H7 (cell line): ENCODE measurements at places on chromosomes 6 and 20. TPM values are rescaled to one million over a fixed set of nuclear protein-coding genes. Genes with fewer than 3 reads are reported as not detected.

FAM217A gene
- total RNA-seq: not detected in 2 replicates

PBOV1 gene
- total RNA-seq: not detected in 2 replicates

MYBL2 gene
- total RNA-seq: 76.2 and 111 TPM in 2 replicates

PTCHD4 gene
- total RNA-seq: 0.11 and 0.17 TPM in 2 replicates

CD93 gene
- total RNA-seq: under 0.01 TPM in 1 of 2 replicates, not detected in the other

SCRT2 gene
- total RNA-seq: 0.03 TPM in 1 of 2 replicates, not detected in the other

C20orf141 gene
- not detected in 2 replicates for total RNA-seq

DNA sequence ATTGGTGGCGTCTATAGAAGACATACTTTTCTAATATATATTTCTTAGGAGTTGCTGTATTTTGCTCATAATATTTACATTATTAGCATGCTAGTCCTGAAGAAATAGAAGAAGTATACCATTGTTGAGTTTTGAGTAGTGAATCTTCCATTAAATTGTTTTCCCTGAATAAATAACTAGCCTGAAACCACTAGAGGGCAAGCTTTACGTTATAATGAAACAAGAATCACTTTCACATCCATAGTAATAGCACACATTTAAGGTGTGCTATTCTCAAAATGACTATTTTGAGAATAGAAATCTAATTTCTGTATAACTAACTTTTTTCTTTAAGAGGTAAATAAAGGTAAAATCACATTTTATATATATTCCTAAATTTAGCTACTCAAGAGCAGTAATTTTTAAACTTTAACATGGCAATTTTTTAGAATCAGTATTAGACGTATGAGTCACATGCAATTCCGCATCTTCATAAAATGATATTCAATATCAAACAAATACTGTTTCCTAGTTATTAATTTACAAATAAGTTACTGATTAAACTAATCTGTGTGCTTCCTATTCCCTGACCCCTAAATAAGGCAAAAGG, 213.2 kb upstream of the MANEA start:
- peak; percentile 2 for DNase-seq

DNA sequence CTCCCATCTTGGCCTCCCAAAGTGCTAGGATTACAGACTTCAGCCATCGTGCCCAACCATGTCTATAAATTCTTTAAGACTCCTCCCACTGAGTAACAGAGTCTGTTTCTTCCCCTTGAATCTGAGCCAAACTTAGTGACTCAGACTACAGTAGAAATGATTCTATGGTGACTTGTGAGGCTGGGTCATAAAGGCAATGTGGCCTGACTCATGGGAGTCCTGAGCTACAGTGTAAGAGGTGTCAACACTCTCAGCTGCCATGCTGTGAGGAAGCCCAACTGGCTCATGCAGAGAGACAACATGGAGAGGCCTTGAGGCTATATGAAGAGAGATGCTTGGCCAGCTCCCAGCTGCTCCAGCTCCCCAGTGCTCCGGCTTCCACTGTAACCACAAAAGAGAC, 5.2 kb upstream of the NRSN2 start:
- DNase-seq: no peak

GRCh38 chr20:61014491-61014890, 237.6 kb upstream of the CDH4 start:
- no peak for DNase-seq

GRCh38 chr6:21354805-21355238, 238.7 kb upstream of the SOX4 start:
- DNase-seq: no peak

- no peak for DNase-seq
These were observed 4.5 kb downstream of the PHACTR3 start for GRCh38 chr20:59608871-59609270.

DNA sequence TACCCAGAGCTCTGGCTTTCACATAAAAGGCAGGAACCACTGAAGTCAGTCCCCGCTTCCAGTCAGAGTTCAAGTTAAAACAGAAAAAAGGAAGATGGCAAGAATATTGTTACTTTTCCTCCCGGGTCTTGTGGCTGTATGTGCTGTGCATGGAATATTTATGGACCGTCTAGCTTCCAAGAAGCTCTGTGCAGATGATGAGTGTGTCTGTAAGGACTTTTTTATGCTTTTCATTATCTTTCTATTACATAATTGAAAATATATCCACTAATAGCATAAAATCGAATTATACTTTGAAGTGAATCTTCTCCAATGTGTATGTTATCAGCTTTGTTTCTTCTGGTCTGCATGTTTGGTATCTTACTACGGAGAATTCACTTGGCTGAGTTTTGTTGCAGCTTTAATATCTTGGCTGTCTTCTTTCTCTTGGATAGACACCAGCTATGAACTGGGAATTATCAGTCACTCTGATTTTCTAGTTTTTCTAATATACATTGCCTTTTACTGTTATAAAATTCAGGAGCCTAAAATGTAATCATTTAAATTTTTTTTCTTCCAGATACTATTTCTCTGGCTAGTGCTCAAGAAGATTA, at the start of gene OTOR:
Gene OTOR, plus strand, starts transcription at position 51 of the 593 bp plus-strand sequence. Its CDS starts 44 bp downstream, at position 95.
- DNase-seq: no peak

- no peak for DNase-seq
These were observed 27.6 kb upstream of the RIMS4 start for GRCh38 chr20:44837946-44838345.

- DNase-seq: no peak
These were observed 36.9 kb downstream of the ARHGAP18 start for GRCh38 chr6:129672881-129673631.

- DNase-seq: no peak
These were observed 103.9 kb downstream of the CTNNBL1 start for GRCh38 chr20:37797669-37798175.

GRCh38 chr6:165575158-165575549, 87.9 kb downstream of the PDE10A start:
- DNase-seq: peak; percentile 22

GRCh38 chr6:130526466-130526865, 160.6 kb downstream of the TMEM200A start:
- DNase-seq: no peak

DNA sequence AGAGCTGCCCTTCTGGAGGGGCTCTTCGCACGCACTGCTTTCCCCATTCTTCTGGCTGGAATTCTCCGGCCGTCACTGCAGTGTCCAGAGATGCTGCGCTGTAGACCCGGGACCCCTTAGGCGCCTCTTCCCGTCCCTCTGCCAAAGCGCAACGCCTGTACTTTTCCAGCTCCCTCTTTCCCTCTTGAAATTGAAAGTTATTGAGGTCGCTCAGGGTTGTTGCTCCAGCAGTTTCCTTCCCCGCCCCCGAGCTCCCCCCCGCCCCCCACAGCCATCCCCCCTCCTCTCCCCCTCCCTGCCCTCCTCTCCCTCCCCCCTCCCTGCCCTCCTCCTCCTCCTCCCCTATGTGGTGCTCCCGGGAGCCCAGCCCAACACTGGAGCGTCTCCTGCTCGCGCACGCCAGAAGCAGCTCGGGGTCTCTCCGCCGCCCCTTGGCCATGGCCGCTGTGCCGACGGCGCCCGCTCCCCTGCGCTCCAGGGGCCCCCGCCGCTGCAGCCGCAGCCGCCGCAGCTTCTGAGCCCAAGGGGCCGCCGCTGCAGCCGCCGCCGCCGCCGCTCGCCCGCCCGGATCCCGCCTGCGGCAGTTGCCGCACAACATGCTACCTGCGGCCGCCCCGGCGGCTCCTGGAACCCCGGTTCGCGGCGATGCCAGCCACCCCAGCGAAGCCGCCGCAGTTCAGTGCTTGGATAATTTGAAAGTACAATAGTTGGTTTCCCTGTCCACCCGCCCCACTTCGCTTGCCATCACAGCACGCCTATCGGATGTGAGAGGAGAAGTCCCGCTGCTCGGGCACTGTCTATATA, at the start of gene RSPO3:
Gene RSPO3, plus strand, starts transcription at position 374 of the 804 bp plus-strand sequence. CDS start 522 bp downstream, outside the sequence.
- peak; percentile 73 for DNase-seq

- DNase-seq: no peak
These were observed 7.6 kb upstream of the TREML2 start for GRCh38 chr6:41208439-41209106.

DNA sequence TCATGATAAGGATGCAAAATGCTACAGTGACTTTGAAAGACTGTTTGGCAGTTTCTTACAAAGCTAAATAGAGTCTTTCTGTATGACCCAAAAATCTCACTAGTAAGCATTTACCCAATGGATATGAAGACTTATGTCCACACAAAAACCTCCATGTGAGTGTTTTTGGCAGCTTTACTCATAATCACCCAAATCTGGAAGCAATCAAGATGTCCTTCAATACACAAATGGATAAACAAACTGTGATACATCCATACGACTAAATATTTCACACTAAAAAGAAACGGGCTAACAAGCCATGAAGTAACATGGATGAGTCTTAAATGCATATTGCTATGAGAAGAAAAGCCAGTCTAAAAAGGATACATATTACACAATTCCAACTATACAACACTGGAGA, 117.2 kb downstream of the PDE10A start:
- DNase-seq: no peak

GRCh38 chr20:61674121-61674520, 391.6 kb downstream of the TAF4 start:
- DNase-seq: no peak

GRCh38 chr20:41249411-41250281, 67.9 kb downstream of the ZHX3 start:
- DNase-seq: peak; percentile 70

DNA sequence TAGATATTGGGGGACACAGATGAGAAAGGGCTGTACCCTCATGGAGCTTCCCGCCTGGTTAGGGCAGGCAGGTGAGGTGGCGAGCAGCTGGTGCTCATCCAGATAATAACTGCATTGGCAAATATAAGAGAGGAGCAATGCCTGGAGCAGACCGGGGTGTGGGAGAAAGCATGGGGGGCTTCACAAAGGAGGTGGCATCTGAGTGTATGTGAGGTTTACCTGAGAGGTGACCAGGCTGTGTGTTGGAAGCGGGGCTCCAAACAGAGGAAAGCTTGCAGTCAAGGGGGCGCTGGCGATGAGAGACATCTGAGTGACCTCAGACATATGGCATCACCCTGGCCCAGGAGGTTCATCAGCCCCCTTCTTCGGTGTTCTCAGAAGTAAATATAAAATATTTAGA, 72.1 kb upstream of the PMEPA1 start:
- peak; percentile 6 for DNase-seq

DNA sequence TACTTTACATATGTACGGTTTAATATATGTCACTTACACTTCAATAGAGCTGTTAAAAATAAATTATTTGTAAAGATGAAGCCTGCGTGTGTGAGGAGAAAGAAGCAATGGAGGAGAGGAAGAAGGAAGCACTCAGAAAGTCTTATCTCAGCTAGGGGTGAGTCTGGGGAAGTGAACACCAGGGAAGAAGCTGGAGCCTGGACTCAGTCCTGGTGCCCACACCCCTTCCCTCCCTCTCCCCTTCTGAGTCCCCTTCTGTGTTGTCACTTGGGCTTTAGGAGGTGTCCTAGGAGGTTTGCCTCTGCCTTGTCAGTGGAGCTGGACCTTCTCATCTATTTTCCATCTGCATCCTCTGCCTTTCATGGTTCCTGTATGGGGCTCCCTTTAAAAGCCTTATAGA, 1.9 kb downstream of the SIRPB2 start:
- no peak for DNase-seq
